ENCODE measurements at places on chromosomes 1 and 21.

DNA sequence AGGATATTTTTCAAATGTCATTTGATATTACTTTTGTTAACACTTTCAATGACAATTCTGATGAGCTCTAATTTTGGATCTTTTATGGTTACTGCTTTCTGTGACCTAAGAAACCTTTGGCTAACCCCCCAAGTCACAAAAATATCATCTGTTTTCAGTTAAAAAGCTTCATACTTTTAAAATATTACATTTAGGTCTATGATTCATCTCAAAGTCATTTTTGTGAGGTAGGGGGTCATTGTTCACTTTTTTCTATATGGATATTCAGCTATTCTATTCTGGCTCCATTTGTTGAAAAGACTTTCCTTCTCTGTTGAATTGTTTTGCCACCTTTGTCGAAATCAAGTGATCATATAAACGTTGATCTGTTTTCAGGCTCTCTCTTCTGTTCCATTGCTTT lies 44.8 kb downstream of the UCHL5 start:
- no peak for DNase-seq

DNA sequence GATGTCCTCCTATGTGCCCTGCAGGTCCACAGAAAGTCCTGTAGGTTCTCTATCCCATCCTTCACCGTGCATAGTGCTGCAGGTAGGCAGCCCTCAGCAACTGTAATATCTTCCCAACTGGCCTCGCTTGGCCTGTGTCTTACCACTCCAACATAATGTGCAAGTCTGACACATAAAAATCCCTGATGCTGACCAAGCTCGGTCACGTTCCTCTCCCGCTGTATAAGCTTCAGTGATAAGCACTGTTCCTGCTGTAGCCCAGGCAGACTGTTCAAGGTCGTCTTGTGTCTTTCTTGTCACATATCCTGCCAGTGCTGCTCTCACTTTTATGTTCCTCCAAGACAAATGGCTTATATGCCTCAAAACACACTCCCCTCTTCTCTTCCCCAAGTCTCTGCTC lies 19.4 kb upstream of the KCNE1 start:
- no peak for DNase-seq

DNA sequence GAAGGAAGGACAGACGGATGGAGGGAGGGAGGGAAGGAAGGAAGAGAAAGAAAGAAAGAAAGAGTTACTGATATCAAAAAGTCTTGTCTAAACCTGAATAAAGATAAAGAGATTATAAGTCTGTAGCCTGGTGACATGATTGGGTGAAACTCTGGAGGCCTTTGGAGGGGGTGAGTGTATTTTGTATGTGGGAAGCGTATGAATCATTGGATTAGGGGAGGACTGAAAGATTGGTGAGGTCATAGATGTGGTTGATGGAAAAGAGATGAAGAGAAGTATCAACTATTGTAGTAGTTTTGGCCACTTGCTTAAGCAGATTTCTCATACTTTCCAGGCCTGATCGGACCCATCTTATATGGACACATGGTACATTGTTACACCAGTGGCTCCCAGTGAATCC lies 11.5 kb upstream of the KCNJ6 start:
- no peak for DNase-seq

GRCh38 chr1:6898974-6899539 lies 113.8 kb downstream of the CAMTA1 start:
- no peak for DNase-seq

GRCh38 chr1:163872067-163872466 lies 550.3 kb downstream of the NUF2 start:
- DNase-seq = no peak

GRCh38 chr1:23692308-23692871 lies 784 bp downstream of the RPL11 start:
- DNase-seq = no peak

DNA sequence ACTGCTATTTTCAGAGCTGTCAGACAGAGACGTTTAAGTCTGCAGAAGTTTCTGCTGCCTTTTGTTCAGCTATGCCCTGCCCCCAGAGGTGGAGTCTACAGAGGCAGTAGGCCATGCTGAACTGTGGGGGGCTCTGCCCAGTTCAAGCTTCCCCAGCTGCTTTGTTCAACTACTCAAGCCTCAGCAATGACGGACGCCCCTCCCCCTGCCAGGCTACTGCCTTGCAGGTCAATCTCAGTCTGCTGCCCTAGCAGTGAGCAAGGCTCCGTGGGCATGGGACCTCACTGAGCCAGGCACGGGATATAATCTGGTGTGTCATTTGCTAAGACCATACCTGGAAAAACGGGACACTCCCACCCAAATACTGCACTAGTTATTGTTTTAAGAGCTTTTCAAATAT lies 219.7 kb downstream of the BRINP3 start:
- DNase-seq = no peak

- no peak for DNase-seq
Observed at GRCh38 chr1:164759979-164760469, 201.0 kb downstream of the PBX1 start.

DNA sequence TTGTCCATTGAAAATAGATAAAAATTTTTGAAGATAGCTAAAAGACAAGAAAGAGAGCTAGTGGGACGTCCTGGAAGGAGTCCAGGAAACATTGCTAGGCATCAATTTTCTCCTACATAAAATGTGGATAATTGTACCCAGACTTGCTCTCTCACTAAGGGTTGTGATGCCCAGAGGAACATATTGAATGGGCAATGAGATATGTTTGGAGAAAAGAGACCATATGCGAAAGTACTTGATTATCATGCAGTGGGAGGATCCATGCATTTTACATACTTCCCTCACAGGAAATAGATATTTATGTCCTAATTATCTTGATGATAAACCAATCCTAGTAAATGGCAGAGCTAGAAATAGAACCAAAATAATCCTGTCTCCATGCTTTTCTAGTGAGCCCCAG lies 108.4 kb upstream of the TNR start:
- no peak for DNase-seq

DNA sequence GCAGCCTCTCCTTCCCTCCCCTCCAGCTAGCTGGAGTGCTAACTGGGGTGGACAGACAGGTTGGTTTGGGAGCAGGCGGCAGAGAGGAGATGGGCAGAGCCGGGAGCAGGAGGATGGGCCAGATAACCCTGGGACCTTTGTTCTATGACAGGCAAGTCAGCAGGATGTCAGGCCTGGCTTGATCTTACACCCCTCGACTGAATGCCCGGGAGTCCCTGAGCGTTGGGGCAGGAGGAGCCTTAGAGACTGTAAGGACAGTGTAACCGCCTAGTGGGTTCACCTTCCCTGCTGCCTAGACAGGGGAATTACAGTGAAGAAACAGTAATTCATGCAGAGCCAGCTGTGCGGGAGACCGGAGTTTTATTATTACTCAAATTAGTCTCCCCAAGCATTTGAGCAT lies 60.2 kb downstream of the MDM4 start:
- DNase-seq = no peak

DNA sequence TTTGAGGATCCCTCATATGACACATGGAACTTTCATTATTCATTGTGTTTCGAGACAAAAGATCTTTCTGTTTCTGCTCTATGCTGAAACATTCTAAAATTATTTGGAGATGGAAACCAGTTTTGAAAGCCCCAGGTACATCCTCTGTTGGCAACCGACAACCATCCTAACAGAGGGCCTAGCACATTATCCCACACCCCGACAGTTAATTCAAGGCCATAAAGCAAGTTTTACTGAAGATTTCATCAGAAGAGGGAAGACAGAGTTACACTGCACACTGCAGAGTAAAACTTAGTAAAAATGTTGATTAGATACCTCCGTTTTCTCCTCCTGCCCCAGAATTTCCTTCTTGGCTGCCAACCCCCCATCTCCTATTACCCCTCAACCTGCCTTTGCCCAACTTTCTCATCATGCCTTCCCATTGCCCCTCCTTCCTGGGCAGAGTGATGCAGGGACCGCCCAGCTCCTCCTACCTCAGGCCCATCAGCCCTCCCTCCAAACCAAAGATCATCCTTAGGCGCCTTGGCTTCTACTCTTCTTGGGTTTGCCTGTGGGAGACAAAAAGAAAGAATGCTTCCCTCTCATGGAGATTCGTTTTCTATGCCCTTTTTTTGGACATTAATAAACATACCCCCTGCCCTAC lies 52.9 kb upstream of the CITED4 start:
- no peak for DNase-seq

DNA sequence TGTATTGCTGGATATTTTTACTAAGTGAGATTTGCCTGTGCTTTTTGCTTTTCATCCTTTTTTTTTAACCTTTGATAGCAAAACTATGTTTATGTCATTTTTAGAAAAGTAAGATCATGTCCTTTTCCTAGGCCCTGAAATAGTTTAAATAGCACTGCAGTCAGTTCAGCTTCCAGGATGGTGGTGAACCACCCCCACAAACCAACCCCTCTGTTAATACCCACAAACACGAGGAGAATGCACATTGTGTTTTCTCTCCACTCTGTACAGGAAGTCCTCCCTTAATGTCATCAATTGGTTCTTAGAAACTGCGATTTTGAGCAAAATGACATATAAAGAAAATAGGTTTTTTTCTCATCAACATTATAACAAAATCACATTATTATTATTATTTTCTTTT lies 117.7 kb upstream of the DSCAM start:
- no peak for DNase-seq

DNA sequence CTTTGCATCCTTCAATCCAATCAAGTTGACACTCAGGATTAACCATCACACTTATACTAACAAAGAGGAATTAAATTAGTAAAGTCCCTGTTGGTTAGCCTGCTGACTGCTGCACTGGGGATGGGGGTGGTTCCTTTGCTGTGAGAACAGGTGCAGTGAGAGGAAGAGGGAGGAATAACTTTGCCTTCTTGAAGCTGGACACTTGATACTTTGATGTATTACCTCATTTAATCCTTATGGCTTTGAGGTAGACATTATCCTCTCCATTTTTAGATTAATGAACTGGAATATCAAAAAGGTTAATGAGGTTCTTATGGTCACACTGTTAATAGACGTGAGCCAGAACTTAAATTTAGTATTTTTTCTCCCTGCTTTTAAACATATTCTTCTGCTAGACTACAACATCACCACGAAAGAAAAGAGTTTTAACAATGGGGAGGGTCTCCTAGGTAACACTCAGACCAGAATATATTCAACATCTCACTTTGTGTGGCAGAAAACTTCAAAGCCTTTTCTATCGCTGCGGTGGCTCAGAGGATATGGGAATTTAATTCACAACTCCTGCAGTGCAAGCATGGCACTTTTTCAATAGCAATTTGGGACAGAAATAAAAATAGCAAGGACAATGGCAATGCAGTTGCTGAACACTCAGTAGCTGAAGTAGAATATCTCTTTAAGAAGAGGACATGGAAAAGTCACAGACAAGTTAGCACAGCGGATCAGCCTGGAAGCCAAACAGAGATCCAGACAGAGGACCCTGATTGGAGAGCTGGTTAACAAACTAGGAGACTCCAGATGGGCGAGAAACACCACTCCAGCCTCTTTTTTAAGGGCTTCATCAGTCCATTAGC lies 68.8 kb upstream of the DNAH14 start:
- DNase-seq = no peak

Measured in NCI-H1436 treated with DMSO at 0.1 percent for 48 hours (cell line).